Right renal pelvis (tissue), 4 donors: ENCODE measurements at places on chromosomes 4 and X.

DNA sequence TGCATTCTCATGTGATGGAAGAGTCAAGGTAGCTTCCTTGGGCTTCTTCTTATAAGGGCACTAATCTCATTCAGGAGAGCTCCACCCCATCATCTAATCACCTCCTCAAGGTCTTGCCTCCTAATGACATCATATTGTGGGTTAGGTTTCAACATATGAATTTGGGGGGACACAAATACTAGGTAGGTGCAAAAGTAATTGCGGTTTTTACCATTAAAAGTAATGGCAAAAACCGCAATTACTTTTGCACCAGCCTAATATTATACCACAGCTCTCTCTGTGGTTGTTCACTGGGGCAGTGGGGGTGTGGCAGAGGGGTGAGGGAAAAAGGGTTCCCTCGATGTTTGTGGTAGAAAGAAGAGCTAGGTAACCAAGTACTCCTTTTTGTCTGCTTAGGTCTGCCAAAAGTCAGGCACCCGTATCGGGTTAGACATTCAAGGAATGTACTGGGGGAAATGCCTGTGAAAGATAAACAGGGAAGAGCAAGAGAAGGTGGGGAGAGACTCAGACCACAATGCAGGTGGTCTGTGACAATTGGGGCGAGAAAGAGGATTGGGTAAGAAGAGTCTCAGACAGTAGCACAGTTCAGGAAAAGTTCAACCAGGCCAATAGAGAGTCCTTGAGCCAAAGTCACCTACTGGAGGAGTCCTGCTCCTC lies 78.9 kb upstream of the MTM1 start:
- no peak for DNase-seq

DNA sequence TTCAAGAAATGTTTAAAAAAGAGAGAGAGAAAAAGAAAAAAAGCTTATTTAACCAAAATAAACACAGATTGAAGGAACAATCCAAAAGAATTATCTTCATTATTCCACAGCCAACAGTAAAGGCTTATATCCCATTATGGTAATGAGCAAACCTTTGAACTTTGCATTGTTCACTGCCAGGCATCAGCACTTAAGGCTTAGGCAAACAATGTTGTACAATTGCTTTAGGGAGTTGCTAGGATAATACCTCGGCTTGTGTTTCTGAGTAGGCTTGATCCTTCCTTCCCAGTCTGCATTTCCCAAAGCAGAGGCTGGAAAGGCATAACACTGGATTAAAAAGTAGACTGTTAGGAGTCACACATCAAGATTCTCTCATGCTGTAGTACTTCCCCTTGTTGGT lies 352.7 kb upstream of the IGFBP7 start:
- no peak for DNase-seq

GRCh38 chrX:17007134-17007768 lies 60.8 kb downstream of the REPS2 start:
- DNase-seq, result no peak

- no peak for DNase-seq
Measured at GRCh38 chr4:8260656-8261111, 8.9 kb upstream of the HTRA3 start.

- DNase-seq, result no peak
Measured at GRCh38 chr4:118712872-118713271, 27.7 kb downstream of the METTL14 start.

DNA sequence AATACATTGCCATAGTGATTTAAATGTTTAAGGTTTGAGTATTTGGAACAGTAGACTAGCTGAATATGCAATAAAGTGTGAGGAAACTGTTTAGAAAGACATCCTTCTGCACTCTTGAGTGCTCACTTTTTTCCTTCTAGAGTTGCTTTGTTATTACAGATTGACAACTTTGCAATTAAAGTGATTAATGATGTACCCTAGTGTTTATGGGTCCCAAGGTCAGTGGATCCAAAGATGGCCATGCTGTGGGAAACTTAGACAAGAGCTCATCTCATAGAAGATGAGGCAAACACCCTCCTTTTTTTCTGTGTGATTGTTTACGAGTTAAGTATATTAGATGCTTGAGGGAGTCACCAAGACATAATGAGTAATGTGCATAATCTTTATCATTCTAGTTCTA lies 118.8 kb downstream of the PDLIM5 start:
- no peak for DNase-seq

GRCh38 chrX:13875572-13875971 lies 58.7 kb upstream of the GPM6B start:
- DNase-seq, result no peak

GRCh38 chr4:133148690-133149363 lies at the start of gene PCDH10:
Gene PCDH10, plus strand, starts transcription at chr4:133149294. Its CDS starts 847 bp downstream, at chr4:133150141.
- DNase-seq, result peak; percentile 91

- DNase-seq, result no peak
Measured at GRCh38 chrX:34884817-34885216, 57.8 kb upstream of the FAM47B start.
